ENCODE measurements at places on chromosomes 6 and 20.

- DNase-seq: no peak
Observed at GRCh38 chr20:38152621-38153221, 12.3 kb downstream of the TGM2 start.

GRCh38 chr6:1657116-1657770 lies 47.5 kb downstream of the FOXC1 start:
- no peak for DNase-seq

DNA sequence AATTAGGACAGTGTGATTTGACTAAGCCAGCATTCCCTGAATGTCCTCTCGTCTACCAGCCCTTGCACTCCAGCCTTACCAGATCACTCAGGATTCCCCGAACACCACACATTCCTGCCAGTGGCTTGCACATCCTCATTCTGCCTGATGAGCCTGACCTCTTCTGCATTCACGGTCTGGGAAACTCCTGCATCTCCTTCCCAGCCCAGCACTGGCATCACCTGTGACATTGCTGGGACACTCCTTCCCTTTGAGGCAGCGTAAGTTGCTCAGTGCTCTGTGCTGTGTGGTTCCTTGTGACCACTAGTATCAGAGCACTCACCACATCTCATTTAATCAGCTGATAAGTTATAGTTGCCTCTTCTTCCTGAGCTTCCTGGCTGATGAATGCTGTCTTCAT lies 17.3 kb downstream of the NCOA7 start:
- no peak for DNase-seq

DNA sequence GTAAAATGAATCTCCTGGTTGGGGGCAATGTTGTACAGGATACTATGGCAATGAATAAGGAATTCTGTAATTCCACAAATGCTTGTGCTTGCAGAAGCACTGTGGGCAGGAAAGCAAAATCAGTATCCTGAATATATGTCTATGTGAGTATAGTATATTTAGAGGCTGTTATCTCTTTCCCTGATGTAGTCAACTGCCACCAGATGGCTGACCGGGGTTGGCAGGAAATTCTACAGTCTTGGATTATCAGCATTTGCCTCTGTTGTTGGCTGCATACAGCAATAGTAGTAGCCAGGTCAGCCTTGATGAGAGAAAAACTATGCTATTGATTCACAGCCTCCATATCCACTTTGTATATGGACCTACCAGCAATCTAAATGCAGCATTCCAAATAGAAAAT lies 425.1 kb upstream of the JAG1 start:
- no peak for DNase-seq

DNA sequence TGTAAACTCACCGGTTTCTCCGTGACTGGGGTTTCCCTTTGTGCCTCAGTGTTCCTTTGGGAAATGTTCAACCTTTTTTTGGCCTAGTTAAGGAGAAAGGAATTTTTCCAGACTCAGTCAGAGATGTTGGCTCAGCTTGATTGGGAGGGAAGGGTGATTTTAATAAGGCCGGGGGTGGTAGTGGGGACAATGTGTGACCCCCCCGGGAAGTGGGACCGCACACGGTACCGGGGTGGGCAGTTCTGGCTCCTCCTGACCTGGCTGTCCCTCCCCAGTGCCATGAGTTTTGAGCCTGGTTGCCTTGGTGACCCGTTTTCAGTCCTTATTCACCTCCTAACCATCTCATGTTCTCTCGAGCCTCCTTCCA lies 132.7 kb downstream of the SNX5 start:
- no peak for DNase-seq

- no peak for DNase-seq
Observed at GRCh38 chr6:105859457-105859856, 226.7 kb upstream of the PRDM1 start.

GRCh38 chr6:132887204-132887603 lies 72.8 kb downstream of the RPS12 start:
- no peak for DNase-seq

DNA sequence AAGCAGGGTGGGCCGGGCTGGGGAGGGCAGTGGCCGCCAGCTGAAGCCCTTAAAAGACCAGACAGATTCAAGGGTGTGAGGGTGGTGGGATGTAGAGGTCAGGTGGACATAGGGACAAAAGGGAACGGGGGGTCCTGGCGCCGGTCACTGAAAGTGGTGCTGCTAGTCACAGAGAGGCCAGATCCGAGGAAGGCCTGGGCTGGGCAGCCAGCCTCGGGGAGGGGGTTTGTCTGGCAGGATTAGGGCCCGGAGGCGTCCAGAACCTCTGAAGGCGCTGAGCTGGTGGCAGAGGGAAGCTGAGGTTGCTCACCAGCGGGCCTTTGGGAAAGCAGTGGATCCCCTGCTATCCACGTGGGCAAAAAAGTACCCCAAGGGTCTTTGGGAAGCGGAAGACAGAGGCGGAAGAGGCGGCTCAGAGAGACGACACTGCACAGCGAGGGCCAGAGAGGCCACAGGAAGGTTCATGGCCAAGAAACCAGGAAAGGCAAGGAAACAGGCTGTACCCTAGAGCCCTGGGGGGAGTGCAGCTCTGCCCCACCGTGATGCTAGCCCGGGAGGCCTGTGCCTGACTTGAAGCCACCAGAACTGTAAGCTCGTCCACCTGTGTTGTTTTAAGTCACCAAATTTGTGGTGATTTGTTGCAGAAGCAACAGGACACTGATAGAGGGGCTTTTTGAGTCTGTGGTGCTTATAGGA lies 106.0 kb downstream of the TMEM242 start:
- DNase-seq: no peak

All from NCI-H2081 (cell line).